Cardiac septum (tissue), 1 donor: ENCODE measurements at places on chromosomes 12 and 14. TPM values are rescaled to one million over a fixed set of nuclear protein-coding genes. Genes with fewer than 3 reads are reported as not detected.

The TSPAN11 gene
- total RNA-seq = 1.9 TPM

The EIF4B gene
- 324 TPM for total RNA-seq

DNA sequence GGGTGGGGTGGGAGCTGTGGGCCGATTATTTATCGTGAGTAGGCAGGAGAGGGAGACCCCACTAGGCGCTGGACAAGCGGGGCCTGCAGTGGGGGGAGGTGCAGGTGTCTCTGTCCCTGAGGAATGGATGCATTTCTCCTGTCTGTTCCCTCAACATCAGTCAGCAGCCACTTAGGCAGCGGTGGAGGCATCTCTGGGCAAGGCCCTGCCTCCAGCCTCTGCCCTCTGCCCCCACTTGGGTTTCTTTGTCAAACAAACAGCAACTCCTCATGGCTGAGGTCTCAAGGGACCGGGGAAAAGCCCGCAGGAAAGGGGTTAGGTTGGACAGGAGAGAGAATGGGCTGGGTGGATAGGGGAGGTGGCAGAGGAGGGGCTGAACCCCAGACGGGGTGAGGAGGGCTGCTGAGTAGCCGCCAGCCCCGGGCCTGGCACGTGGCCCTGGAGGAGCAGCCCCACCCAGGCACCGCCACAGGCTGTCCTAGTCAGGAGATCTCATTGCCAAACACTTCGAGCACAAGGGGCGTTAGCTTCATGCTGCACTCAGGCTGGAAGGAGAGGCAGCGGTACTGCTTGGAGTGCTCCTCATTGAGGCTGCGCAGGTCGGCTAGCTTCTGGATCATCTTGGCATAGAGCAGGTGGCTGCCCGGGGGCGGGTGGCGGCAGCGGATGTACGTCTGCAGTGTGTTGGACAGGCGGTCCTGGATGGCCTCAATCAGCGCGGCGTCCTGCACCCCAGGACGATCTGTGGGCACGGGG is 24.7 kb upstream of the HDAC7 start:
- DNase-seq = no peak

The MMP19 gene
- total RNA-seq = 1.6 TPM

The CFAP54 gene
- total RNA-seq = 0.48 TPM

GRCh38 chr12:113002676-113003075 is 24.4 kb downstream of the OAS2 start:
- DNase-seq = no peak

The PRKAG1 gene
- 80.4 TPM for total RNA-seq

DNA sequence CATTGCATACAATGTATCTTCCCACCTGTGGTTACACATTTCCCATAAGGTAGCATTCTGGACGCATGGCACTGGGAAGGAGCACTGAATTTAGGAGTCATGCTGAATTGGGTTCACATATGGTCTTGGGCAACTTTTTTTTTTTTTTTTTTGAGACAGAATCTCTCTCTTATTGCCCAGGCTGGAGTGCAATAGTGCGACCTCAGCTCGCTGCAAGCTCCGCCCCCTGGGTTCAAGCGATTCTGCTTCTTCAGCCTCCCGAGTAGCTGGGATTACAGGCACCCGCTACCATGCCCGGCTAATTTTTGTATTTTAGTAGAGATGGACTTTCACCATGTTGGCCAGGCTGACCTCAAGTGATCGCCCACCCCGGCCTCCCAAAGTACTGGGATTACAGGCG is 13.3 kb downstream of the DIP2B start:
- no peak for DNase-seq

DNA sequence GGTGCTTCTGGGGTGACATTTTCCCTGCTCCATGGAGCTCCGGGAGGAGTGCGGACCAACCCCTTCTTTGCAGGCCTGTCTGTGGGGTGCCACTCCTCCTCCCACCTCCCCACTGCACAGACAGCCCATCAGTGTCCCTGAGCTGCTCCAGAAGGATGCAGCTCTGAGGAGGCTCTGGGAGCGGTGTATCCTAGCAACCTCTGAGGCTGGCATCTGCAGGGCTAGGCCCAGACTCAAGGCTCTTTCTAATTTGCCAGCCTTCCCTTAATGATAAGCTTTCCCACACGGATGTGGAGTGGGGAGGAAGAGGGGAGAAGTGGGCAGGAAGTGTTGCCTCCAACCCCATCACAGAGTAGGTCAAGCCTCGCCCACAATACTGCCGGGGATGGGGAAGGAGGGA is 59.7 kb downstream of the CALM1 start:
- no peak for DNase-seq

The ANP32D gene
- total RNA-seq = not detected

- DNase-seq = no peak
Measured at GRCh38 chr12:39095636-39096330, 190.4 kb upstream of the CPNE8 start.

The LRRC10 gene
- 30.3 TPM for total RNA-seq

- no peak for DNase-seq
Measured at GRCh38 chr12:111268738-111269572, 99.9 kb downstream of the PHETA1 start.

DNA sequence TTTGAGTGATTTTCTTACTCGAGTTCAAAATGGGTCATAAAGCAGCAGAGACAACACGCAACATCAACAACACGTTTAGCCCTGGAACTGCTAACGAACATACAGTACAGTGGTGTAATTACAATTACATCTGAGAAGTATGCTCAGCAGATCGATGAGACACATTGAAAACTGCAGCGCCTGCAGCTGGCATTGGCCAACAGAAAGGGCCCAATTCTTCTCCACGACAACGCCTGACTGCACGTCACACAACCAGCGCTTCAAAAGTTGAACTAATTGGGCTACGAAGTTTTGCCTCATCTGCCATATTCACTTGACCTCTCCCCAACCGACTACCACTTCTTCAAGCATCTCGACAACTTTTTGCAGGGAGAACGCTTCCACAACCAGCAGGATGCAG is 145.6 kb downstream of the SCARB1 start:
- DNase-seq = no peak

DNA sequence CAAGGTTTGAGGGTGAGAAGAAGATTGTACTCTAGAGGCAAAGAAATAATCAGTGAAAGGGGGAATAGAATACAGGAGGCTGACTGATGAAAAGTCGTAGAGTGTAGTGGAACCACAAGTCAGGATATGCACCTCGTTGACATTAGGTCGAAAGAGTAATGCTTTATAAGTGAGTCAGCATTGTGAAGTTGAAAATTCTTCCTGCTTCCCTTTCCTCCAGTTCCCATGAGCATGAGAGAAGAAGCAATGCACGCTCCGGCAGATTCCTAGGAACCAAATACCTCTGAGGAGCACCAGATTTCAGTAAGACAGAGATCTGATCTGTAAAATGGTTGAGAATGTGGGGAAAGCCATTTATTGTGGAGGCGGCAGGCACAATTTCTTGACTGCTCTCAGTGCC is 16.5 kb downstream of the CCER1 start:
- no peak for DNase-seq
